ENCODE measurements at places on chromosomes 6 and 20.

DNA sequence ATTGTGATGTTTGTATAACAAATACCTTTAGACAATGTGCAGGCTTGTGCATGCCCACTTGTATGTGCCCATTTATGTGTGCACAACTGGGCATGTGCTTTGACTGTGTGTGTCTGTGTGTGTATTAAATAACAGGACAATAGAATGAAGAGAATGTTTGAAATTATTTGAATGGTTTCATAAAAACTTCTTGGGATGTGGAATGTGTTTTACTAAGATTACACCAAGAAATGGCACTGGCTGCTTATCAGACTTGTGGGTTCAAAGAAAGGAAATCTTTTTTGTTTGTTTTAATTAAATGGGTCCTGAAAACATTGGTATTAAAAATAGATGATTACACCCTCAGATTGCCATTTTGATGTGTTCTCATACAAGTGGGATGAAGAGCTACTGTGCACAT lies 191.6 kb upstream of the CCN2 start:
- DNase-seq = no peak

GRCh38 chr20:44019638-44020335 lies 105.1 kb downstream of the TOX2 start:
- no peak for DNase-seq

GRCh38 chr6:96470296-96470695 lies 51.3 kb upstream of the UFL1 start:
- no peak for DNase-seq

- DNase-seq = no peak
Measured at GRCh38 chr6:56235245-56235644, 12.1 kb downstream of the COL21A1 start.

DNA sequence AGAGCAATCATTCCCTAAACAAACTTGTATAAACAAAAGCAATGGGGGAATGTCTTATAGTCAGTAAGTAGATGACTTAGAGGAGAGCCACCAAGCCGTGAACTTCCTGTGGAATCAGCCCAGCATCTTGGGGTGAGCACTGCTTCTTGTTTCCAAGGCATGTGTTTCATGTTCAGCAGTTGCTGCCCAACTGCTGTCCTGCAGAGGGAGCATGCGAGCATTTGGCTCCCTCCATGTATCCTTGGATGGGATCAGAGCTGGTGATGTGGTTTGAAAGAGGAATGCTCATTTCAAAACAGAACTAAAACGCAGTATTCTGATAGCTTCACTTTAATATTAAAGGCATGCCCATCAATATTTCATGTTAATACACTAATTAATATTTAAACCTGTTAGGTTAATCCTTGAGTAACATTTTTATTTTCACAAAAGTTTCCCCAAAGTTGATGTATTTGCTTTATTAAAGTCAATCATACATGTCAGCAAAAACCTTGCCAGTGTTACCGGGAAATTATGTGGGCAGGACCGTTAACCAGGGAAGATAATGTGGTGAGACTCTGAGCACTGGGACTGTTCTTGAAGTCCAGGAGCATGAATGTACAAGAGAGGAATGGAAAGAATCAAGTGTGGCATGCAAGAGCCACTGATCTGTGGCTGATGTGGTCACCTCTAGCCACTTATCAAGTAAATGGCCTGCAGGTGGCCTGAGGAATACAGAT lies 172.1 kb upstream of the GGTLC1 start:
- DNase-seq = no peak

GRCh38 chr6:161918109-161918531 lies 644.3 kb upstream of the AGPAT4 start:
- no peak for DNase-seq

GRCh38 chr6:27693766-27694546 lies 218.2 kb downstream of the OR2B2 start:
- no peak for DNase-seq

- DNase-seq = no peak
Measured at GRCh38 chr6:35686436-35686835, 2.3 kb downstream of the FKBP5 start.

Data from activated CD4-positive, alpha-beta T cell treated with anti-CD3 and anti-CD28 coated beads for 24 hours (primary cell).